Fibroblast of lung (primary cell): ENCODE measurements at places on chromosomes 4 and X.

GRCh38 chr4:41366911-41367517, 110.3 kb downstream of the UCHL1 start:
- no peak for DNase-seq

GRCh38 chr4:127917151-127917550, 36.5 kb downstream of the PLK4 start:
- no peak for DNase-seq

- no peak for DNase-seq
Measured at GRCh38 chrX:152895724-152896420, 2.0 kb upstream of the ZNF185 start.

- DNase-seq = peak; percentile 77
Measured at GRCh38 chrX:12798601-12799000, 7.4 kb downstream of the PRPS2 start.

DNA sequence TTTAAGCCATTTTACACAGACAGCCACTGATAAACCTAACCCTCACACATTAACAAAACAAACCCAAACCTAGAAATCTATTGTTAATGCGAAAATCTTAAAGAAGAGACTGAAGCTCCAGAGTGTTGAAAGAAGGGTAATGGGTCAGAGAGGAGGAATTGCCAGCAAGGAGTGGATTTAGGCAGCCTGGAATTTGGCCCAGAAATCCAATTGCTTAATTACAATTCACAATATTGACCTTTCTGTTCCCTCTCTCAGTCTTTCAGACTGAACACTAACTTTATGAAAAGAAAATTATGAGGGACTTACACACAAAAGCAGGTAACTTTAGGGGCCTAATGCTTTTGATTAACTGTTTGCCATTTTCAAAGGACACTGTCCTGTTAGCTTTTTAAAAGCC, 185.2 kb upstream of the GPC4 start:
- DNase-seq = no peak

- DNase-seq = no peak
Measured at GRCh38 chr4:76200771-76201231, 12.8 kb downstream of the SCARB2 start.

DNA sequence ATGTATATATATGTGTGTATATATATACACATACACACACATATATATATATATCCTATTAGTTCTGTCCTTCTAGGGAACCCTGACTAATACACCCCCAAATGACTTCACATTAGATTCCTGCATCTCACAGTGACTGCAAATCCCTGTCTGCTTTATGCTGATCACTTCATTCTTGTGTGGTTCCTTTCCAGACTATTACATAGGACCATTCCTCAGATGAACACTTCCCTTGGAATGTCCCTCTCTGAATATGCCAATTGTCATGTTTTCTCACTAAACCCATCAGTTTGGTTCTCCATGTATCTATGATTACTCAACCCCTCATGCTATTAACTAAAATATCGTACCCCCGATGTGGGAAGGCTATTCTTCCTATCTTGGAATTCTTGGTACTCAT, 605.2 kb upstream of the NR3C2 start:
- peak; percentile 72 for DNase-seq

- no peak for DNase-seq
Measured at GRCh38 chr4:8783736-8784135, 87.9 kb downstream of the HMX1 start.

DNA sequence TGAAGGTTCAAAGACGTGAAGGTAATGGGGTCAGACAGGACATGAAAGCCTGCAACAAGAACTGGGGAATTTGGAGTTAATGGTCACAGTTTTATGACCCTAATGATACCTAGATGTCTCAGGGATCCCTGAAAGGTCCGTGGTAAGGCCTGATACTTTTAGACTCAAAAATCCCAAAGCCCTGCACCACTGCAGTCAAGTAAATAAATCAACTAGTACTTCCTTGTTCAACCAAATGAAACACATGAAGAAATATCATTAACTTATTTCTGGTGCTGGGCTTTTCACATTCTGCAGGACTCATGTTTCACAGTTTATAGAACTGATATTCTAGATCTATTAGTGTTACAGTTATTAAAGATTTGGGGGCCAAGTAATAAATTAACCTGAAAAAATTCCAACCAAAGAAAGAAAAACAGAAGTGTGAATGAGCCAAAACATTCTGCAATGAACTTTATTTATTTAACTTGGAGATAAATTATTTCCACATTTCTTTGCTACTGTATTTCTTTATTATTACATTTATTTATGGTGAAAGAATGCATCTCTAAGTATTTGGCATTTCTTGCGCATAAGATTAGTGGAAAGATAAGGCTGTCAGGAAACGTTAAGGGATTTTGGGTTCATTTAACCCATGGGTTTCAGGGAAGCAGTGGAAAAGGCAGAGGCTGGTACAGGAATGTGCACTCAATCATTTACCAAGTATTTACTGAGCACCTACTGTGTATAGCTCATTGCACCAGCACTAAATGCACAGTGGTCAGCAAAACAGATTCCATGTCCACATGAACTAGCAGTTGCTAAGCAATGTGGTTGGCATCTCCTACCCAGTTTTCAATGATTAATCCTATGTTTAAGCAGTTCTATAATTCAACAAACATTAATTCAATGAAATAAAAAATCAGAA, 8.7 kb downstream of the WDFY3 start:
- DNase-seq = peak; percentile 69

GRCh38 chr4:70600977-70601376, 8.9 kb downstream of the AMBN start:
- no peak for DNase-seq

- peak; percentile 59 for DNase-seq
Measured at GRCh38 chrX:38864165-38864564, 62.9 kb downstream of the MID1IP1 start.

DNA sequence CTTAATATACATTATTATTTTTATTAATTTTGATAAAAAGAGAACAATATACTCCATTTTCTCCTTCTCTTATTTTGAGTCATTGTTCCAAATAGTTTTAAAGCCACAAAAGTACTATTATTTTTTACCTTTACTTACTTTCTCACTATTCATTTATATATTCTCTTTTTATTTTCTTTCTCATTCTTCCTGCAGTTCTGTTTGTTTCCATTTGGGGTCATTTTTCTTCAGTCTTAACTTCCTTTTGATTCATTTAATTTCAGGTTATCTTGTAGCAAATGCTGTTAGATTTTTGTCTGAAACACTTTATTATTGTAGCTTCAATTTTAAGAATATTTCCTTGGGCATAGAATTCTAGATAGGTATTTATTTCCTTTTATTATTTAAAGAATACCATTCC, 438.6 kb upstream of the EPHA5 start:
- no peak for DNase-seq

DNA sequence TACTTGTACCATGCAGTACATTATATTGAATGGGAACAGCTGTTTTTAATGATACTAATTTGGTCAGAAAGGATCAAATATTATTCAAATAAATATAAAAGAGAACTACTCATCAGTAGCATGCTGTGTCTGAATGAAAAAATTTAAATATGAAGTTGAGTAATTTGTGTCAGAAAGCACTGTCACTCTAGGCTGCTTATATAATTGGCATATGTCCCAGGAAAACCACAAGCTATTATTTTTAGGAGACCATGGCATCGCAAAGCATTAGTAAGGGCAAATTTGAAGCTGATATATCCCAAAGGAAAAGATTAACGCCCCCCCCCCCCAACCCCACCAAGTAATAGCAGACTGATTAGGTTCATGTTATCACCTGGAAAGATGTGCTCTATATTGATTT, 388.5 kb upstream of the SPANXN4 start:
- DNase-seq = no peak

DNA sequence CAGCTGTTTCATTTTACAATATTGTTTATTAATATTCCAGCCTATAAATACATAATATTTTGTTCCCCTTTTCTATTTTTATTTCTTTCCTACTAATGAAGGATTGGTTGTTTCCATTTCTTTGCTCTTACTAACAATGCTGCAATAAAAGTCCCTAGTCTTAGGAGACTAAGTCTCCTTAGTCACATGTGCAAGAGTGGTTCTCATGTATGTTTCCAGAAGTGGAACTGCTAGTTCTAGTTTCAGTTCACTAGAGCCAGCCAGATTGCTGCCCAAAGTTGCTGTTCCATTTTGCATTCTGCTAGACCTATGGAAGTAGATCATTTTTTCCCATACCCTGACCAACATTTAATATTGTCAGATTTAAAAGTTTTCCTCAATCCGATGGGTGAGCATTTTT, 44.3 kb downstream of the CNGA1 start:
- no peak for DNase-seq

DNA sequence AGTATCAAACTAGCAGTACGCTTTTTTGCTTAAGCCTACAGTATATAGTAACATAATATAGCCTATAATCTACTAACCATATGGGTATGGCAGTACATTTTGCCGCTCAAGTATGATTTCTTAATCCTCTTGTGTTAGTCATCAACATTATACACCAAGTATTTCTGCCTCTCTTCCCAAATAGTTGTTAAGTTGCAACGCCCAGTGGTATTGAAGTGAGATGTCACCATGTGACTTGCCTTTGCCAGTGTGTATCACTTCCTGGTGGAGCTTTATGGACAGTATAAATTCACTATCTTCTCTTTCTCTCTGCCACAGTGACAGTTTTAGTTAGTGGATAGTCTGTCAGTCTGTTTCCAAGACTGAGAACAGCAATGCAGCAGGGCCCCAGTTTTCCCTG, 535.5 kb downstream of the PDHA2 start:
- DNase-seq = no peak

DNA sequence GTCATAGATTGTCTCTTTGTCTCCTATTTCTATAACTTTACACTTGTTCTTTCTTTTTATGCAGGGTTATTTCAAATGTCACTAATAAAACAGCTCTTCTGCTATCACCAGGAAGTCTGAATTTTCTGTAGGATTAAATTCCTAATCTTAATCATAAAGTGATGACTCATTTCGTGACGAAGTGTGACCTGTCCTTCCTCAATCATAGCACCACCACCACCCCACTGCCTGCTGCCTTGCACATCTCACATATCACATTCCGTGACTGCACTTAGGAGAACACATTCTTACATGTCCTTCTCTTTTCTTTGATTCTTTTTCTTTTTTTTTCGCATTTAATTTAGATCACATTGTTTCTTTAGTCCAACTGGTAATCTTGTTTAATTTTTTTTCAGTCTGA, 57.7 kb upstream of the UGT2B7 start:
- DNase-seq = peak; percentile 10

DNA sequence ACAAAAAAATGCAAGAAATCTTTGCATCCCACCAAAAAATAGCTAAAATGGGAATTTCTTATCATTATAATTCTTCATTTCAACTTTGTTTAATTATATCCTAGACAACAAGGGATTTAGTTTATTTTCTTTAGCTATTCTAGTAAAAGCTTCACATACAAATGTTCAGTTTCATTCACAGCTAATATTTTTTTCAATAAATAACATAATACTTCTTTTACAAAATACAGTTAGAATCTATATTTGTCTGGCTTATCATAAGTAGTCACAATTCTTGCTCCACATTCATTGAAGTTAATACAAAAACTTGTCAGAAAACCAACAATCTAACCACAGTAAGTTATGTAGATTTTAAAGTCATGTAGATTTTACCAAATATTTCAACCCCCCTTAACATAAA, 414.4 kb downstream of the FAT4 start:
- peak; percentile 24 for DNase-seq

- DNase-seq = no peak
Measured at GRCh38 chrX:112085149-112085548, 2.6 kb upstream of the TRPC5 start.

DNA sequence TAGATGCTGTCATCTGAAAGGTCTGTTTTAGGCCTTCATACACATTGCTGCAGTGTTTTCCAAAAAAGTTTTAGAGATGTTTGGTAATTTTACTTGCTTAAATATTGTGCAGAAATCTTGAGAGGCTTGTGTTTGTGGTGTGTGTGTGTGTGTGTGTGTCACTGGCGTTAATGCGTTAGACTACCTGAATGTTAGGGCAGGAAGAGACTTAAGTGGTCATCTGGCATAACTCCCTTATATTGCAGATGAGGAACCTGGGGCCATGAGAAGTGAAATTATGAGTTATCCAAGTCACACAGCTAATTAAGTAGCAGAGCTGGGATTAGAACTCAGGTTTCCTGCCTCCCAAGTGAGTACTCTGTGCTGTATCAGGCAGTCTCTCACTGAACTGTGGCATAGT, 1.4 kb downstream of the LSM6 start:
- no peak for DNase-seq

DNA sequence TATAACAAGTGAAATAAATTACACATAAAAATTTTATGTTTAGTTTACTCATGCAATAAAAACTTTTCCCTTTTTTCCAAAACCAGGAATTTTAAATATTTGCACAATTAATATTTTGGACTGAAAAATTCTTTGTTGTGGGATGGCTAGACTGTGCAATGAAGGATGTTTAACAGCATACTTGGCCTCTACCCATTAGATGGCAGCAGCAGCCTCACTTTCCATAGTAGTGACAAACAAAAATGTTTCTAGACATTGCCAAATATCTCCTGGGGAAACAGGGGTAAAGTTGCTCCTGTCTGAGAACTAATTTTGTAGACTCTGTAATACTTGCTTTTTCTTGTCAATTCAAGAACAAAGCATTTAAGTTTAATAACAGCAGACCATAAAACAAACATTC, 49.8 kb downstream of the SCLT1 start:
- peak; percentile 55 for DNase-seq

GRCh38 chr4:8410641-8411271, 29.8 kb downstream of the ACOX3 start:
- peak; percentile 47 for DNase-seq

DNA sequence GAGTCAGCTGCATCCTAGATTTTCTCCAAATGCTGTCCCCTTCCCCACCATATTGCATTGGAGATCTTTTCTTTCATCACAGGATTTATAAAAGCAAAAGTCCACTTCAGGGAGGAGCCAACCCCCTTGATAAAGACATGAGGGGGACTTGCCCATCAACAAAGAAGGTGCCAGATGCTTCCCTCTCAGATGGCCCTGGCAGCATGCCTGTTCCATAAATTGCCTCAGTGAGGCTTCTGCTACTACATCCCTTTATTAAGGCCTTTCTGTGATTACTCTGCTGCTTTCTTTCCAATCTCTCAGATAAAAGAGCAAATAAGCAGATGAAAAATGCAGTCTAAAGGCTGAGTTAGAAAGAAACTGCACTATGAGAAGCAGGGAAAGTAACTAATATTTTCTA, 511.6 kb downstream of the PACRGL start:
- DNase-seq = no peak

DNA sequence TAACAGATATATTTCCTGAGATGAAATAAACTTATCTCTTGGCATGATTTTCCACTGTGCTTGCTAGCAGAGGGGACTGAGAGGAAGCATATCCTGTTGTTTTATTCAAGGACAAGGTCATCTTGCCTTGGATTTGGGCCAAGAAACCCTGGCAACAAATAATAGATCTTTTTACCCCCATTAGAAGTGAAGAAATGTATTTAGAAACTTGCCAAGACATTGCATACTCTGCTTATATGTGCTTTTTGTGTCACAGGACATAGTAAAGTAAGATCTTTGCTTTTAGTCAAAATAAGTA, 170.2 kb downstream of the RAPGEF2 start:
- DNase-seq = peak; percentile 55

- DNase-seq = no peak
Measured at GRCh38 chr4:149738156-149738555, 77.5 kb downstream of the IQCM start.

- DNase-seq = no peak
Measured at GRCh38 chr4:151250706-151251105, 26.3 kb upstream of the PRSS48 start.
